ENCODE measurements at places on chromosomes 7 and 10.

DNA sequence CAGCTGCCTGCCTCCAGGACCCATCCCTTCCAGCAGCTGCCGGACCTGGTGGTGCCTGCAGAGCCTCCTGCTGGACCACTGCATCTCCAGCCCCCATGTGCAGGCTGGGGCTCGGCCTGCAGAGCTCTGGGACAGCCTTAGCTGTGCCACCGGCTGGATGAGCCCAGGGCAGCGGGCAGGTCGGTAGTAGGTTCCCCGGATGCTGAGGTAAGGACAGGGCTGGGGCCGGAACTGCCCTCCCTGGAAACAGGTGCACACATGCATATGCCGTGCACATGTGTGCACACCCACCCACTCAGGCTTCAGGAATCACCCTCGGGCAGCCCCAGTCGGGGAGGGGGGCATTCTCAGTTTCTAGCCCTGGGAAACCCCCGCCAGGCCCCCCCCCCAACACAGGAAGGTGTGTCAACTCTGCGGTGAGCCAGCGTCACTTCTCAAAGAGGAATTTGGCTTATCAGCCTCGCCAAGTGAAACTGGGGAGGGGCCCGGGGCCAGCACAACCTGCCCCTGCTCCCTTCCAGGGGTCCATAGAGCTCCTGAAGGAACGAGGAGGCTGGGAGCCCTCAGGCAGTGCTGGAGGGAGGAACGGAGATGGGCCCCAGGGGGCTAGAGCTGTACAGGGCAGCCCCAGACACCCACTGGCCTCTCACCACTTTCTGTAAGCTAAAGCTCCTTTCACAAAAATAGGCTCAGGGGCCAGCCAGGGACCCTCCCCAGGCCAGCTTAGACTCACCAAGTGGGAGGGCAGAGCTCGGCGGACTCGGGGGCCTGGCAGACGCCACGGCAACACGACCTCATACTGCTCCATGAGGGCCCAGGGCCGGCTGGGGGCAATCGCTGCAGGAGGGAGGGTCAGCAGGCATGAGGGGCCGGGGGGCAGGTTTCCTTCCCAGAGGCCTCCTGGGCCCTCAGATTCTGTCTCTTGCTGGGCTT is 1.7 kb downstream of the ADAM8 start:
- no peak for DNase-seq

DNA sequence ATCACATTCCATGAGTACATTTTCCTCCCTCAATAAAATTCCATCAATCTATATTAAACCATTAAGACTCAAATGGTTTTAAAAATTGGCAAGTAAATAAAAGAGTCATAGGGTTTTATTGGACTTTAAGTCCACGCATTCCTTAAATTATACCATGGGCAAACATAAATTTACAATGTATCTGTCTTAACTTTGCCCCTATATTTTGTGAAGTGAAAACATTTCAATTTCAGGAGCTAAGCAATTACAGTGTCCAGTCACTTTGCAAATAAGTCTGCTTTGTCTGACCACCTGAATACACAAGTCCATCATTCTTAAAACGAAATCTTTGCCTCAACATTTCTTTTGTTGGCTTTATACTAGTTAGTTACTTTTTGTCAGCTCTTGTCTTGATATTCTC is 197.5 kb upstream of the SEMA3D start:
- no peak for DNase-seq

GRCh38 chr10:48430402-48430993 is 124.0 kb downstream of the MAPK8 start:
- DNase-seq, result no peak

DNA sequence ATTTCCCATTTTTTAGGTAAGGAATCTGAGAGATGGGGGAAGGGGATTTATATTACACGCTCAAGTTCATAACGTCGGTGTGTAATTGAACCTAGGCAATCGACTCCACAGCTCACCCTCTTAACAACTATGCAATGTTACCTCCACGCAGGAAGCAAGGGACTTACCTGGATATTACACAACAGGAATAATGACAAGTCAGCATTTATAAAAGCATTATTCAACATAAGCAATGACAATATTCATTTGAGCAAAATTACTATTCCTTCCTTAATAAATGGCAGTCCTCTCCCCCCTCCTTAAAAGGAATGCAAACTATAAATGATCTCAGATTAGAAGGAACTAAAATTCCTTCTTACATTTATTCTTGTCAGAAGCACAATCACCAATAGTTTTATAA is 104.0 kb downstream of the PCLO start:
- no peak for DNase-seq

DNA sequence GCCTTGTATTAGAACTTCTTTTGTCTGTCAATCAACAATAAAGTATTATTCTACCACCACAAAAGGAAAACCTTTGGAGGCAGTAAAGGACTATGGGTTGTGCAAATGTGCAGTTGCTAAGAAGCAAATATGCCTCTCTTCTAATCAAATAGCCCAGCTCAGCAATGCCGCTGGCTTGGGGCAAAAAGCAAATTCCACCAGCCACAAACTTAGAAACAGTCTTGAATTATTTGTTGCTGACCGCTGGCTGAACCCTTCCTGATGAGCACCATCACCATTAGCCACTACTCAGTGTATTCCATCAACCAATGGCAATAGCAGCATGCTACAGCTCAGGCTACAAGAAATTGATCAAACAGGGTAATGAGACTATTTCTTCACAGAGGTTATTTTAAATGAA is 51.0 kb downstream of the SKAP2 start:
- DNase-seq, result peak; percentile 14

GRCh38 chr7:47271749-47272148 is 310.2 kb downstream of the TNS3 start:
- DNase-seq, result no peak

DNA sequence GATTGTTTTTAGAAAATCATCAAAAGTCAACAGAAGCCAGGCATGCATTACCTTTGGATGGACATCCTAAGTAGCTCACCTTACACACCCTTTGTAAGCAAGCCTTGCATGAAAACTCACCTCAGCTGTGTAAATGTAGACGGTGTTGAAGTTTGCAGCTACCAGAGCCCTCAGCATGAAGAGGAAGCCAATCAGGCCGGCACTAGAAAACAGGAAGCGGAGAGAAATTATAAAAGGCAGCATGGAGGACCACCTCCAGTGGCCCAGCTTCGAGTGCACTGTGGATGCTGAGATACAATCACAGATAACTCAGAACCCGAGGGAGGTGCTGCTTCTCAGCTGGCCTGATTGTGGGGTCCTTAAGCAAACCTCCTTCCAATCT is 75.3 kb downstream of the SVOPL start:
- no peak for DNase-seq

GRCh38 chr7:55172161-55172560 is 153.3 kb downstream of the EGFR start:
- no peak for DNase-seq

GRCh38 chr10:121076776-121077715 is 225.9 kb downstream of the WDR11 start:
- DNase-seq, result no peak
